ENCODE measurements at places on chromosomes 5 and 9.

GRCh38 chr5:154278908-154279307 is 88.4 kb downstream of the GALNT10 start:
- no peak for DNase-seq

- no peak for DNase-seq
These were observed 138.9 kb downstream of the RASEF start for GRCh38 chr9:82923912-82924605.

GRCh38 chr5:81017320-81017719 is 57.2 kb downstream of the RASGRF2 start:
- no peak for DNase-seq

GRCh38 chr9:35618325-35618727 is at the start of gene CD72:
Gene CD72 (minus strand): TSS chr9:35618413. CDS start chr9:35618303, 110 bp downstream.
- no peak for DNase-seq

GRCh38 chr9:120252248-120252647 is 327.7 kb downstream of the CDK5RAP2 start:
- DNase-seq: no peak

DNA sequence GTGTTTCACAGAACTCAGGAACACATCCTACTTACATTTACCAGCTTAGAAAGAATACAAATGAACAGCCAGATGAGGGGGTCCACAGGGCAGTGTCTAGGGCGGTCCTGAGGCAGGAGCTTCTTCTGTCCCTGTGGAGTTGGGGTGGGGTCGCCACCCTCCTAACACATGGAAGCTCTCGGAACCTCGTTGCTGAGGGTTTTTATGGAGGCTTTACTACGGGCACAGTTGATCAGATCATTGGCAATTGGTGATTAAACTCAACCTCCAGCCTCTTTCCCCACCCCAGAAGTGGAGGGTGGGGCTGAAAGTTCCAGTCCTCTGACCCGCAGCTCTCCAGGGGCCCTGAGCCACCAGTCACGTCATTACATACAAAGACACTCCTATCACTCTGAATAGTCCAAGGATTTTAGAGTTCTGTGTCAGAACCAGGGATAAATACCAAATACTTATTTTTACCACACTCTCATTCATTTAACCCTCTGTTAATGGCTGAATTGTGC is 156.9 kb downstream of the COL23A1 start:
- DNase-seq: no peak

- DNase-seq: no peak
These were observed 27.7 kb downstream of the UBAP1 start for GRCh38 chr9:34206561-34206960.

DNA sequence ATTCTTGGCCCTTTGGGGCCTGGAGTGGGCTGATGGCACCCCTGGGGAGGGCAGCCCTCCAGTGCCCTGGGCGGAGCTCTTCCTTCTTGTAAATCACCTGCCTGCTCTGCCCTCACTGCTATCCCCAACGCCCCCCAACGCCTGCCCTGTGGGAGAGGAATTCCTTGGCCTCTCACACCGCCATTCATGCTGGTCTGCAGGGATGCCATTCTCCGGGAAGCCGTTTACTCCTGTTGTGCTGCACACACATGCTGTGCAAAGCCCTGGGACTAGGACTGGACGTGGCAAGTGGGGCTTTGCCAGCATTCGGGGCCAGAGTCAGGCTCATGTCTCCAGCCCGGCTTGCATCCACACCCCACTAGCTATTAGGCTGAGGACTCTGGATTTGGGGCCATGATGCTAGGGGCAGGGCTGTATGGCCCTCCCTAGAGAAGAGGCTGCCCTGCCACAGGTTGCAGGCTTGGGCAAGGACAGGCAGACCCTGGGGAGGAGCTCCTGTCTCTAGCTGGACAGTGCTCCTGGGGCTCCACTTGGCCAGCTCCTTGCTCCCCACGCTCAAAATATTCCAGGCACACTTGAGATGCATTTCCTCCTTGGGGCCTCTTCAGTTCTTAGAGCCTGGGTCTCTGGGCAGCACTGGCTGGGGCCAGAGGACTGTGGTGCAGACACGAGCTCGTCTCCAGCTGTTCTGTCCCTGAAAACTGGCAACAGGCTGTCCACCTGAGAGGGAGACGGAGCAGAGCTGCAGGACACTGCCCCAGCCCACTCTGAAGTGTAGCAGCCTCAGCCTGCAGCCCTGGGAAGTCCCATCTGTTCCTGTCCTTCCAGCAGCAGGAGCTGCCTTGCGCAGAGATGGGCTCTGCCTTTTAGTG is 226.9 kb downstream of the CACNA1B start:
- DNase-seq: no peak

DNA sequence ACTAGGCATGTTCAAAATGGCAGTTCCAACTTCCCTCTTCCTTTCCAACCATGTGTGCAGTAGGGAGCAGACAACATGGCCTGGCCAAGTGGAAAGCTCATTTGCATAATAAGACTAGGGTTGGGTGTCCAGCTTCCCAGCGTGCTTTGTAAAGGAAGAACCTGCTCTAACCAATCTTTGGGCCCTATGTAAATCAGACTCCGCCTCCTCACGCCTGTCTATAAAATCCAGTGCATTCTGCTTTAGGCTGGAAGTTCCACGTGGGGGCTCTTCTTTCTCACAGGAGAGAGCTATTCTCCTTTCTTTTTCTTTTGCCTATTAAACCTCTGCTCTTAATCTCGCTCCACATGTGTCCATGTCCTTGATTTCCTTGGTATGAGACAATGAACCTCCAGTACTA is 83.4 kb downstream of the GCNT1 start:
- no peak for DNase-seq

DNA sequence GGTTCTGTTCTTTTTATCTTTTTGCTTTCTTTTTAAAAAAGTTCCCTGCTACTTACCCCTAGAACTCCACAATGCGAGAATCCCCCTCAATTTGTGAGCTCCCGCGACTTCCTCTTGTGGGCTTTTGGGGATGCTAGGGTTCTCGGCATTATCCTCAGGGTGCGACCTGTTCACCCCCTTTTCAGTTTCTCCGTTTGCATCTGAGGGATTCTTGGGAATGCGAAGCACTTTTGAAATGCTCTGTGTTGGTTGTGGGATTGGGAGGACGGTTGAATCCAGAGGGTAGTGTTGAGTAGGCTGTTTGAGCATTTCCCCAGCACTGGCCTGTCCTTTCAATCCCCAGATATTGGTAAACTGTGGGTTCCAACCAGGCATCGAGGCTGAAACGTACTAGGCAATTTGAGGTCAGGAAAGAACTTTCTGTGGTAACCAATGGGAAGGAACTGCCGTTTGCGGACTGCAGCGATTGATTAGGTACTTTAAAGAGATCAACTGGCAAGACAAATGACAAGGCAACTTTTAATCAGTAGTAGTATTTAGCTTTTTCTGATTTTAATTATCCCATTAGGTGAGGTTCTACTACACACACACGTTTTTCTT is 415 bp downstream of the XRCC4 start:
- no peak for DNase-seq

GRCh38 chr5:133124891-133125290 is 73.1 kb downstream of the HSPA4 start:
- no peak for DNase-seq

- DNase-seq: no peak
These were observed 130.3 kb downstream of the SLC12A2 start for GRCh38 chr5:128213833-128214232.

GRCh38 chr5:170361616-170362015 is 27.6 kb downstream of the KCNMB1 start:
- DNase-seq: no peak

GRCh38 chr5:166883016-166883415 is 1408.4 kb upstream of the WWC1 start:
- DNase-seq: no peak

- DNase-seq: no peak
These were observed 390.2 kb downstream of the TLR4 start for GRCh38 chr9:118094387-118094786.

DNA sequence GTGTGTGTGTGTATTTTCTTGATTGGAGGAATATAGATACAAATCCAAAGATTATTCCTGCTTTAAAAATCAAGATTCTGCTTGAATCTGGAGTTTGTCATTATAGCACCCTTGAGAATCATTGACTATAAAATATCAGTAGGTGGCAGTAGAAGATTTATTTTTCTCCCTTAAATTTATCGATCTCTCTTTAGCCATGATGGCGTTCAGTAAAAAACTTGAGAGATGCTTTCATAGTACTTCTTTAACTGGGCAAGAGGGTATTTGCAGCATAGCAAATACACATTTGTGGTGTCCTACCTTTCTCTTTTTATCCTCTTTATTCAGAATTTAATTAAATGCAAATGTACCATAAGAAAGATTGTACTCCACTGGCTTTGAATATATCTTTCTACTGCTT is 307.7 kb downstream of the ADGRV1 start:
- DNase-seq: no peak

DNA sequence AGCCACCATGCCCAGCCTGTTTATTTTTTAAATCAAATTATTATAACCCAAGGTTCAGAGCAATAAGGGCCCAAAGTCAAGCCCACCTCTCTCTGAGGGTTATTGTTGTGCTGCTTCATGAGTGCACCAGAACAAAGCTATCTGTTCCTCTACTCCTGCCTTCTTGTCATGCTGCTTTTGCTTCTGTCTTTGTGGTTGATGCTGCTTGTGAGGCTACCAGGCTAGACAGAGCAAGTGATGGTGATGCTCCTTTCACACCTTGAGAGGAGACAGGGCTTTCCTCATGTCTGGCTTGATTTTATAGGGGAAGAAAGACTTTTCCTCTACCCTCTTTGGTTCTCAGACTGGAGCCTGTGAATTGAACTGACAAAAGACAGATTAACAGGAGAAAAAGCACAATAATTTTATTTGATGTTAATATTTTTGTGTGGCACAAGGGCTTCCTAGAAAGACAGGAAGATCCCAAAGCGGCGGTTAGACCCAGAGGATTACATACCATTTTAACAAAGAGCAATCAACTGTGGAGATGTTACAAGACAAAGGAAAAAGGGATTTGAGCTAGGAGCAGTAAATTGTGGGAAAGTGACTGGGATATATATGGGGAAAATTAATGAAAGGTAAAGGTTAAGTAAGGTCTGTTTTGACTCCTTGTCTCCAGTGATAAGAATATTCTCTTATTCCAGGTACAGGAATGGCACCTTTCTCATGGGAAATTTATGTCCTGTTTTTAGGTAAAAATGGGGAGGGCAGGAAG is 4.4 kb upstream of the CD180 start:
- no peak for DNase-seq

DNA sequence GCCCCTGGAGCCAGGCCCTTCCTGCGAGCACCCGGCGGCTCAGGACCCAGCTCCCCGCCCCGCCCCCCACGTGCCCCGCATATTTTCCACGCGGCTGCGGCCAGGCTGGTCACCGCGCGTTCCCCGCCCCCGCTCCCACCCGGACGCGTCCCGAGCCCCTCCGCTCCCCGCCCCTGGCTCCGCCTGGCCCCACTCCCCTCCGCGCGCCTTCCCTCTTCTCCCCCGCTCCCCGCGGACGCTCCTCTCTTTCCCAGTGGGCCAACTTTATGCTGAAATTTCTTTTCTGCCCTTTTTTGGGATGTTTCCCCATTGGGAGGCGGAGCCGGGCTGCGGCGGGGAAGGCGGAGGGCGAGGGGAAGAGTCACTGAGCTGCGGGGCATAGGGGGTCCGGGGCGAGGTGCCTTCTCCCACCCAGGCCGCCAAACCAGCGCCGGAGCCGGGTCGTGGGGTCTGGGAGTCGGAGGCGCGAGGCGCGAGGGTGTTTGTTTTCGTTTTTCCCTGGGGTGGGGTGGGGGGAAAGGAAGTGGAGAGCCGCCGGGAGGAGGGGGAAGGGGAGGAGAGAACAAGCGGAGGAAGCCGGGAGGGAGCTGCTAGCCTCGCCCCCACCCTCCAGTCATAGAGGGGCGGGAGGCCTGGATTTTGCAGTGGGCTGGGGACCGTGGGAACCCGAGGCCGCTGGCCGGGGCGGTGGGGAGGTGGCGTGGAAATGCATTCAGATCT is 1.0 kb upstream of the TPM2 start:
- DNase-seq: peak; percentile 57

- DNase-seq: no peak
These were observed 6.6 kb upstream of the BARHL1 start for GRCh38 chr9:132575811-132576210.

DNA sequence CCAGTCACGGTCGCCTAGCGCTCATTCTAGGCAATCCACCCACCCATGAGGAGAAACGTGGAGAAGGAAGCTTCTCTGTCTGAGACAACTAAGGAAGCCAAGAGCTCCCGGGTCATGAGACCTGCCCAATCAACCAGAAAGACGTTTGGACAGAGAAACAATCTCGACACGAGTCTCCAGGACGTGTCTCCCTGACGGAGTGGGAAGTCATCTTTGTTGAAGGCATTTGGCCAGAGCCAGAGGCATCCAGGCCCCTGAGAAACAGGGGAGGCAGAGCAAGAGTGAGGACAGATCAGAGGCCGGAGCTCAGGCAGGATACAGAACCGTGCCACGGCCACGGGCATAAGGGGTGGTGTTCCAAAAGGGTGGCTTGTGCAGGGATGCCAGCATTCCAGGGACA is 479.0 kb downstream of the SPATA31A7 start:
- no peak for DNase-seq
